Stimulated activated CD4-positive, alpha-beta T cell treated with anti-CD3 and anti-CD28 coated beads, Interleukin-2, amount 100 ng/mL, for 4 hours (primary cell): ENCODE measurements at places on chromosomes 1 and 21.

DNA sequence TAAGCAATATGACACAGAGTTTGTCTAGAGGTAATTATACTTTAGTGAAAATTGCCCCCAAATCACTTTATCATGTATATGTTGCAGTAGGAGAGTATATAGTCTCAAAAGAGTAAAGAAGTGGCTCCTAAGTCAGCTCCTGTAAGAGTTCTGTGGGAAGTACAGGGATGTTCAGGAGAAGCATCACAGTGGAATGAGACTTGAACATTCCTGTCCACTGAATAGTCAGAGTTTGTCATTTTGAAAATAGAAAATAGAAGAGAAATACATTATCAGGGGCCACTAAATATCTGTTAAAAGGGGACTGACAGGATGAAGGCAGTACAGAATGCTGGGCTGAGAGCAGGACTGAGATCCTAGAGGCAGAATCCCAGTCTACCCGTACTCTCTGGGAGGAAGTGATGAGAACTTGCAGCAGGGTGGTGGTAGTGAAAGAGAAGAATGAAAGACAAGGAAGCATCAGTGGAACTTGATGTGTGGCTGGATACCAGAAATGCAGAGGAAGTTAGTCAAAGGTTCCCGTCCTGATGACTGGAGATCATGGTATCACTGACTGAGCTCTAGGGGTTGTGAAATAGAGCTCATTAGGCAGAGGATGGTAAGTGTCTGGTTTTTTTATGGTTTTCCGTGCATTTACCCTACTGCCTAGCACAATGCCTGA lies 153.4 kb downstream of the FMN2 start:
- no peak for DNase-seq

DNA sequence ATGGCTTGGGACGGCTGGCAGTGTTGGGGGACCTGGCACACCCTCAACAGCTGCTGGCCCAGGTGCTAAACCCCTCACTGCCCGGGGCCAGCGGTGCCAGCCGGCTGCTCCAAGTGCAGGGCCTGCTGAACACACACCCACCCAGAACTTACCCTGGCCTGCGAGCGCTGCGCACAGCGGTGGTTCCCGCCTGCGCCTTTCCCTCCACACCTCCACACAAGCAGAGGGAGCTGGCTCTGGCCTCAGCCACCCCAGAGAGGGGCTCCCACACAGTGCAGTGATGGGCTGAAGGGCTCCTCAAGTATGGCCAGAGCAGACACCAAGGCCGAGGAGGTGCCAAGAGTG lies 67.9 kb downstream of the FMO4 start:
- DNase-seq: no peak

- peak; percentile 24 for DNase-seq
These were observed 758 bp downstream of the PTBP2 start for GRCh38 chr1:96722161-96722922.

DNA sequence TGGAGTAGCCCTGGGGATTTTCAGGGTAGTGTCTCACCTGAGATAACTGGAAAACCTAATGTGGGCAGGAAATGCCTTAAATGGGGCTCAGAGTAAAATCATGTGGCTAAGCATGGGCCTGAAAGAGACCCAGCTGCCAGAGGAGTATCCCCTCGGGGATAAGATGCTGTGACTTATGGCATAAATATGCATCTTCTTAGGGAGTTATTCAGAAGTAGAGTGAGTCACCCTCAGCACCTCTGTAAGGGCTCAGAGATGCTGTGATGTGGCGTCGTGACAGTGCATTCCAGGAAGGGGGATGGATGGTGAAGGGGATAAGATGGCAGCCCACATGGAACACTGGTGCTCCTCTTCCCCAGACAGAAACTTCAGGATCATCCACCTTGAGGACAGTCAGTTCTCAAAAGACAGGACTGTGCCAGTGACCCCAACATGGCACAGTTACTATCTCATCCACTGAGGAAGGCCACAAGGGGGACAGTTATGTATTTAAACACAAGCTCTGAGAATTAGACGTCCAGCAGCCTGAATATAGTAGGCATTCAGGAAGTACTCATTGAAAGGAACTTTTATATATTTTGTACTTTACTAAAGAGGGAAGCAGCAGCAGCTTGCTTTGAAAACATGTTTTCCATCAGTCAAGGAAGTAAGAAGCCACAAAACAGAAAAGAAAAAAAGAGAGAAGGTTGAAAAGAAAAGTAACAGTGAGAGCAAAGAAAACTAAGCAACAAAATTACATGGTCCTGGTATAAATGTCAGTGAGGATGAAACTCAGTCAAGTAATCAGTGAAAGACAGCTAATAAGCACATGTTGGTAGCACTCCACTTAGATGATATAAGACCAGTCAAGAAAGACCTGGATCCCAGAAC lies 8.3 kb downstream of the IL24 start:
- DNase-seq: peak; percentile 54

- no peak for DNase-seq
These were observed 74.4 kb downstream of the COL24A1 start for GRCh38 chr1:86082183-86082582.

GRCh38 chr1:222382171-222382570 lies 165.7 kb downstream of the HHIPL2 start:
- DNase-seq: no peak

DNA sequence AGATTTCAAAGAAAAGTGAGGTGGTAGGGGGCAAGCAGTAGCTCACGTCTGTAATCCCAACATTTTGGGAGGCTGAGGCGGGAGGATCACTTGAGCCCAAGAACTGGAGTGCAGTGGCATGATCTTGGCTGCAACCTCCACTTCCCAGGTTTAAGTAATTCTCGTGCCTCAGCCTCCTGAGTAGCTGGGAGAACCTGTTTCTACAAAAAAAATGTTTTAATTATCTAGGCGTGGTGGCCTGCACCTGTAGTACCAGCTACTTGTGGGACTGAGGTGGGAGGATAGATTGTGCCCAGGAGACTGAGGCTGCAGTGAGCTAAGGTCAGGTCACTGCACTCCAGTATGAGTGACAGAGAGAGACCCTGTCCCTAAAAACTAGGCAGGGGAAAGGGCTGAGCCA lies 2.6 kb upstream of the TSPAN1 start:
- no peak for DNase-seq

- no peak for DNase-seq
These were observed 153.3 kb downstream of the NR5A2 start for GRCh38 chr1:200180821-200181220.

- DNase-seq: no peak
These were observed 20.8 kb upstream of the PDZK1IP1 start for GRCh38 chr1:47210666-47211065.

DNA sequence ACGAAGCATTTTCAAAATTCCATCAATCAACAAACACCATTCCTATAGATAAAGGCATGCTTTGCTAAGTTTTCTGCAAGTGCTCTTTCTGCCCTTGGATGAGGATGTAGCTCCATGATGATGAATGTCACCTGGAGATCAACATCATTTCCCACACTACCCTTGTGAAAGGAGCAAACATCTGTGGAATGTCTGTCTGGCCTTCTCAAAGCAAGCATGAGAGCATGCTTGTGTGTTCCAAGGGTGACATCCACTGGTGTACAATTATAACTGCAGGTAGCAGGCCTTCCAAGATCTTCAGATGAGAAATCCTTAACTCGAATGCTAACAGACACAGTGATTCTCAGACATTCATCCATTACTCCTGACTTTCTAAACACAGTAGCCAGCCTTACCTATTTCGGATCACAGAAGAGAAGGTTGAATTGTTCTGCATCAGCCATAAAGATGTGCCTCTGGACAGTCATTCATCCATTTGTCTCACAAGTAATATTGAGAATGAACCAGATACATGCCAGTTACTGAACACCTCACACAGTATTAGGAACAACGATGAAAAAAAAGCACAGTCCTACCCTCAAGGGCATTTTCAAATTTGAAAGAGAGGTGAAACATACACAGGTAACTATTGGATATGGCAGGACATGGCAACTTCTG lies 162.4 kb downstream of the TPR start:
- DNase-seq: no peak

DNA sequence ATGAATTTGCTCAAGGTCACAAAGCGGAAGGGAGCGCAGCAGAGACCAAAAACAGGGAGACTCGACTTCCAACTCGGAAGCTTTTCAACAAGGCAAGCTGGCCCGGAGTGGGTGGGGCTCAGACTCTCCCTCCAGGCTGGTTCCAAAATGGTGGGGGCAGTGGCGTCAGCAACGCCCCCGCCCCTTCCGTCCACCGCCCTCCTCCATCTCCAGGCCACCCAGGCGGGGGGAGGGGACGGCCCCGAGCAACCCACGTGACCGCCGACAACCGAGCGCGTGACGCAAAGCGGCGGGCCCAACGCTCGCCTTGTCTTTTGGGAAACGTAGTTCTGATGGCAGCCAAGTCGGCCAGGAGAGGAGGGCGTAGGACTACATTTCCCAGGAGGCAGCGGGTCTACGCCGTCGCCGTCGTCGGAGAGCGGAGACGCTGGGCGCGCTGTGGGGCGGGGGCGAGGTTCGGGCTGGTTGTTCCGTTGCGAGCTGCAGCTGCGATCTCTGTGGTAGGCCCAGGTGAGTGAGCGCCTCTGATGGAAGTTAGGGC lies at the start of gene THRAP3:
THRAP3 (plus strand) TSS at position 448 of the 541 bp plus-strand sequence. CDS start 58,121 bp downstream, outside the sequence.
- DNase-seq: peak; percentile 99

- DNase-seq: no peak
These were observed 72.9 kb downstream of the LBR start for GRCh38 chr1:225354906-225355305.

GRCh38 chr1:64748222-64748621 lies 3.3 kb downstream of the RAVER2 start:
- no peak for DNase-seq

- DNase-seq: no peak
These were observed 47.2 kb downstream of the SYCP1 start for GRCh38 chr1:114901814-114902213.
